ENCODE measurements at places on chromosomes 12 and 14.

- DNase-seq, result no peak
Measured at GRCh38 chr12:108305520-108305919, 33.6 kb downstream of the CMKLR1 start.

- peak; percentile 32 for DNase-seq
Measured at GRCh38 chr14:64444984-64445845, 20.1 kb upstream of the AKAP5 start.

DNA sequence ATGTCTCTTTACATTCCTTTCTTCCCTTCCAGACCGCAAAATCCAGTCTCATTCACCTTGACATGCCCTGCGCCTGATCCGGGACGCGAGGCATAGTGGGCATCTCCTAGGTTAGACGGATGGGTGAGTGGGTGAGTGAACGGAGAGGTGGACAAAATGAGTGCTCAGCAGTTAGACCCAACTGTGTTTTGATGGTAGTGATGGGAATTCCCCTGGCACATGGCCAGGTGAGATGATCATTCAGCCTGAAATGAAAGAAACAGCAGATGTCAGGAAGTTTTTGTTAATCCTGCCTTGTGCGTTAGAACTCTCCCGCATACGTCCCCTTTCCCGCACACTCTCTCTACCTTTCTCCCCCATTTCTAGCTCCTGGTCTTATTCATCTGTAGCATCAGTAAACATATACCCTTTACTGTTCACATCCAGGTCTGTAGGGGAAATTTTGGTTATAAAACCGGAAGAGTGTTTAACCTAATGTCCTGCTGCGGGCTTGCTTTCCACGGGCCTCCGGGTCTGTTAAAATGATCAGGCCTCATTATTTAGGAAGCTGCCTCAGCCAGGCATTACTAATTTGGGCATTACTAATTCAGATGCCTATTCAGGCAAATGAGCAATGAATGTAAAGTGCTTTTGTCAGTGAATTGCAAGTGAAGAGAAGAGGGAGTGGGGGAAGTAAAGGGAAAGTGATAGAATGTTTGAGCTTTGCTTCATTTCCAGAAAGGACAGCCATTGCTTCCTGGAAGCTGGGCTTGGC is 172.8 kb downstream of the ETV6 start:
- DNase-seq, result no peak

DNA sequence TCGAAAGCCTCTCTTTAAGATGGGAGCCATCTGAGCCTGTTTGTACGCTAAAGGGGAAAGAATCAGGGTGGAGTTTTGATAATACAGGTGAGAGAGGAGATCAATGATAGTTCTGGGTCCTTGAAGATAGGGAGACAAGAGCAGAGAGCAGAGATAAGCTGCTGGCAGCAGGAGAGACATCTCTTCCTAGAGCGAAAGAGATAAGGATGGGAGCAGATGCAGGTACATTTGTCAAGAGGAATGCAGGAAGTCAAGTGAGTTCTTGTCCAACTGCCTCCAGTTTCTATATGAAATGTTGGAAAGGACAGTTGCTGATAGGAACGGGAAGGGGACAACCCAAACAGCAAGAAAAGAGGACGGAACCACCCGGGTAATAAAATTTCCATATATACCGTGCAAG is 24.7 kb upstream of the HIF1A start:
- DNase-seq, result no peak

- no peak for DNase-seq
Measured at GRCh38 chr12:50609292-50609874, 104.6 kb downstream of the DIP2B start.

DNA sequence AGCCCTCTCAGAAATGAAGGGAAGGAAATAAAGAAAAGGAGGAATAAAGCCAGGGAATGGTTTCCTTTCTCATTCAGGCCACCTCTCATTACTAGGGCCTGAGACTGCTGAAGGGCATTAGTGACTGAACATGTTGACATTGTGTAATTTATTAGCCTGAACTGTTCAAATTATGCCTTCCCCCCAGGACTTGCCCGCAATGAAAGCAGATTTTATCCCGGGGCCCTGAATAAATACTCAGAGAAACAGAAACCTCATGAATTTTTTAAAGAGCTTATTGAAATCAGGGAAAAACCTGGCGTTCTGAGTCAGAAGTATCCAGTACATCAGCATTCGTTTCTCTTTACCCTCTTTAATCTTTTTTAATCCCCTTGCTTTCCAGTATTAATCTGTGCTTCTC is 35.9 kb upstream of the WSCD2 start:
- DNase-seq, result no peak

GRCh38 chr14:62077676-62078261 is 315.5 kb downstream of the SNAPC1 start:
- DNase-seq, result no peak

- DNase-seq, result no peak
Measured at GRCh38 chr12:132296063-132296462, 33.3 kb downstream of the GALNT9 start.

DNA sequence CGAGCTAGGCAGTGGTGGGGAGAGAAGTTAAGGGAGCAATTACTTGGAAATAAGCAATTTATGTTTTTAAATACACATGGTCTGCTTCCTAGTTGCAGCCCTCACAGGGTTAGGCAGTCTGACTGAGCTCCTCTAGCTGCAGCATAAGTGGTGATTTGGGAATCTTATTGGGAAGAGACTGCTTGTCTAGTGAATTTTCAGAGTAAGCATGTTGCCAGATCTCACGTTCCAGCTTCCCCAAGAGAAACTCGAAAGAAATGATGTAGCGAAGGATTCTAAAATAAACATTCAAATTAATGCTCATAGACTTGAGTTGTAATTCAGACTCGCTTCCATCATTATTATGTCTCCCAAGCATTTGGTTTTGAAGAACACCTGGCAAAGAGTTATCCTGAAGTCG is 440.2 kb downstream of the ATP23 start:
- DNase-seq, result no peak

GRCh38 chr12:56980268-56980667 is 22.9 kb upstream of the RDH16 start:
- DNase-seq, result no peak

DNA sequence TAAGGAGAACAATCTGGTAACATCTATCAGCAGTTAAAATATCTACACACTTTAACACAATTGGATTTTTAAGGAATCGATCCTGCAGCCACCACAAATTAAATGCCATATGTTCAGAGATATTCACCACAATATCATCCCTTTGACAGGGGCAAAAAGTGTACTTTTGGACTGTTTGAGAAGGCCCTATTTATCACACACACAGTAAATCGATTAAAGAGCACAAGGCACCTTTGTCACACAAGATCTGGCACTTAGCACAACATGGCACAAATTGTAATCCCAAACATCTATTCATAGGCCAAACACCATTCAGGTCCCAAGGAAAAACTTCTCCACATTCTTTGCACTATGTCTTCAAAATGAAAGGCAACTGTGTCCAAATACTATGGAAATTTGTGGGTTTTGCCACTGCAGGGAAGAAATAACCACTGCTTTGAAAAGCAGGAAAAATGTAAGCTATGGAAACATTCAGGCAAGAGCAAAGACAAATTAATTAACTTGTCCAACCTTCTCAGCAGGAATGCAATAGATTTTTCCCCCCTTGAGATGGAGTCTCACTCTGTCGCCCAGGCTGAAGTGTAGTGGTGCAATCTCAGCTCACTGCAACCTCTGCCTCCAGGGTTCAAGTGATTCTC is 282.5 kb upstream of the TMPO start:
- DNase-seq, result no peak

GRCh38 chr12:1884651-1885050 is 33.8 kb downstream of the CACNA2D4 start:
- no peak for DNase-seq

- no peak for DNase-seq
Measured at GRCh38 chr12:14278294-14278953, 87.1 kb upstream of the ATF7IP start.

- no peak for DNase-seq
Measured at GRCh38 chr12:109010259-109010658, 10.6 kb downstream of the SVOP start.

GRCh38 chr12:38527631-38528030 is 211.1 kb downstream of the ALG10B start:
- no peak for DNase-seq

Measured in activated CD4-positive, CD25-positive, alpha-beta regulatory T cell (primary cell).